CD4-positive, alpha-beta T cell (primary cell): ENCODE measurements at places on chromosomes 1 and 21. TPM values are rescaled to one million over a fixed set of nuclear protein-coding genes. Genes with fewer than 3 reads are reported as not detected.

Gene ST6GALNAC5
- not detected for total RNA-seq

Gene VHLL
- total RNA-seq: not detected

Gene C1orf21
- 0.16 TPM for total RNA-seq

Gene RNASEL
- total RNA-seq: 3.7 TPM

Gene RIPPLY3
- total RNA-seq: not detected

Gene ADORA3
- not detected for total RNA-seq

Gene RHD
- total RNA-seq: not detected

Gene KRTAP13-2
- not detected for total RNA-seq

Gene CYP4X1
- not detected for total RNA-seq

Gene ETNK2
- total RNA-seq: 12.9 TPM

Gene OR14K1
- not detected for total RNA-seq

Gene TPTE
- not detected for total RNA-seq

Gene SPATA21
- total RNA-seq: not detected

Gene PTPRF
- total RNA-seq: 0.14 TPM

Gene RNF223
- total RNA-seq: not detected

Gene HHIPL2
- 0.77 TPM for total RNA-seq

Gene PROX1
- total RNA-seq: not detected

Gene S100A12
- 4.0 TPM for total RNA-seq

Gene TMPRSS15
- total RNA-seq: not detected

Gene IQGAP3
- total RNA-seq: not detected

Gene CDC20
- 1.8 TPM for total RNA-seq

Gene RAB7B
- total RNA-seq: not detected

Gene DNALI1
- not detected for total RNA-seq

Gene ANGPTL3
- not detected for total RNA-seq

Gene RPE65
- total RNA-seq: not detected

Gene ADAMTS4
- 0.60 TPM for total RNA-seq

Gene TACSTD2
- total RNA-seq: 0.36 TPM

Gene ALX3
- not detected for total RNA-seq

Gene SETSIP
- total RNA-seq: not detected

Gene PLA2G2D
- not detected for total RNA-seq

Gene ERRFI1
- 3.6 TPM for total RNA-seq

Gene RUNX3
- total RNA-seq: 202 TPM

Gene MYOG
- not detected for total RNA-seq

Gene CD1E
- total RNA-seq: not detected

Gene RNF186
- not detected for total RNA-seq

Gene EPHA8
- total RNA-seq: not detected

Gene OR14I1
- total RNA-seq: not detected

Gene FCGR3B
- not detected for total RNA-seq

Gene MX2
- 77.8 TPM for total RNA-seq

Gene AMY2A
- total RNA-seq: not detected

Gene HAO2
- not detected for total RNA-seq
